ENCODE measurements at places on chromosomes 1 and 21.

- no peak for DNase-seq
Observed at GRCh38 chr1:201773764-201774163, 55.2 kb upstream of the IPO9 start.

DNA sequence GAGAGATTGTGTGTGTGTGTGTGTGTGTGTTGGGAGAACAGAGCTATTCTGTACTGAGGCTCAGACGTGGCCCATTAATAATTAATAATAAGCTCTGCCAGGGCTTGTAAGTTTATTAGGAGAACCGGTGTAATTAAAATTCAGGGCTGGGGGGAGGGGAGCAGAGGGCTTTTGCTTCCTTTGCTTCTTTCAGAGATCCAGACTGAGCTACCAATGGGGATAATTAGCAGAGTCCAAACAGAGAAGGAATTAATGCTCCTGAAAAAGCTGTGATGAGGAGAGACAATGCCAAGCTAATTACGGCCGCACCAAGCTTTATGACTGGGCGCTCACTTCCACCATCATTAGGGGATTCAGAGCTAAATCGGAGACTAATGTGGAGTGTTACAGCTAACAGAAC is 4.5 kb downstream of the SYT6 start:
- no peak for DNase-seq

- DNase-seq: no peak
Observed at GRCh38 chr1:180117764-180118116, 36.9 kb upstream of the QSOX1 start.

DNA sequence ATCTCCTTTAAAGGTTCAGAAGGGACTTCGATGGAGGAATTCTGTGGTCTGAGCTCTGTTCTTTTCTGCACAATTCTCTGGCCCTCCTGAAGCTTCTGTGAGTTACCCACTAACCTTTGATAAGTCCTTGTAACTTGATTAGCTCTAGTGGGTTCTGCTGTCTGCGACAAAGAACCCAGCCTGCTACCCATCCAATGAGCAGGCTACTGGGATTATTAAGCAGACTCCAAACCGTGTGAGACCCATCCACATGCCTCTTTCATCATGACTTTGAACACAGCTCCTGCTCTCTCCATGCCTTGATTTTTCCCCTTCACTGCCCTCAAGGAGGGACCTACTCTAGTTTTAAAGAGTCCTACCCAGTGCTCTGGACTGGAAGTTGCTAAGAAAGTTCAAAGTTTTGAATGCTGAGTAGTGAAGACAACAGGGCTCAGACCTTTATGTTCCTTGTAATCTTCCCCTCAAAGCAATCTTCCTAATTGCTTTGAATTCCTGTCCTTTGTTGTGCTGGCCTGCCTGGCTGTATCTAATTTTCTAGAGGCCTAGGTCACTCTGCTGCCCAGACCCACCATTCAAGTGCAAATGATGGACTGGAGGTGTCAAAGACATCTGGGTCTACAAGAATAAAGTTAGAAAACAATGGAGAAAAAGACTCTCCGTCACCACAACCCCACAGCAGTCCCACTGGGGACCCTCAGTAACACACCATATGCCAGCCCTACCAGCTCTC is 146.9 kb downstream of the RHOU start:
- no peak for DNase-seq

DNA sequence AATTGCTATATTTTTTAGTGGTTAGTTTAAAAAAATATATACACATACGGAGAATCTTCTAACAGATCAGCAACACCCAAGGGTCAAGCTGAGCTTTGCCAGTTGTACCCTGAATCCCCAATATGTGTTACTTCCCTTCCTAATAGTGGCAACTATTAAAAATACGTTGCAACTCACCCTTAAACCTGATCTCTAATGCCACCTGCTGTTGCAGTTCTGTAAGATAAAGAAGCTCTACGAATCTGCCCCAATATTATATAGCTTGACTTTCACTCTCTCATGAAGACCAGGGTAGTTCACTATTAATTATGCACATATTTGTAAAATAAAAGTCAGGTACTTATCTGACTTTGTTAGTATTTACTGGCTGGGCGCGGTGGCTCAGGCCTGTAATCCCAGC is 58.4 kb downstream of the ASH1L start:
- no peak for DNase-seq

GRCh38 chr1:78286686-78287085 is 204.1 kb upstream of the PTGFR start:
- DNase-seq: no peak

GRCh38 chr21:35648512-35648911 is 411.8 kb downstream of the SETD4 start:
- DNase-seq: no peak

DNA sequence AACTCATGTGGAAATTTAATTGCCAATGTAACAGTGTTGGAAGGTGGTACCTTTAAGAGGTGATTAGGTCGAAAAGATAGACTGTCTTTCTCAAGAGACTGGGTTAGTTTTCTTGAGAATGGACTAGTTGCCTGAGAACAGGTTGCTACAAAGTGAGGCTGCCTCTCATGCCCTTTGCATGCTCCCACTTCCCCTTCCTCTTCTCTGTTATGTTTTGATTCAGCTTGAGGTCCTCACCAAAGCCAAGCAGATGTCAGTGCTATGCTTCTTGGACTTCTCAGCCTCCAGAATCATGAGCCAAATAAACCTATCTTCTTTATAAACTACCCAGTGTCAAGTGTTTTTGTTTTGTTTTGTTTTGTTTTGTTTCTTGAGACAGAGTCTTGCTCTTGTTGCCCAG is 187.0 kb upstream of the RUNX1 start:
- no peak for DNase-seq

- no peak for DNase-seq
Observed at GRCh38 chr1:69976896-69977295, 228.5 kb downstream of the LRRC40 start.

DNA sequence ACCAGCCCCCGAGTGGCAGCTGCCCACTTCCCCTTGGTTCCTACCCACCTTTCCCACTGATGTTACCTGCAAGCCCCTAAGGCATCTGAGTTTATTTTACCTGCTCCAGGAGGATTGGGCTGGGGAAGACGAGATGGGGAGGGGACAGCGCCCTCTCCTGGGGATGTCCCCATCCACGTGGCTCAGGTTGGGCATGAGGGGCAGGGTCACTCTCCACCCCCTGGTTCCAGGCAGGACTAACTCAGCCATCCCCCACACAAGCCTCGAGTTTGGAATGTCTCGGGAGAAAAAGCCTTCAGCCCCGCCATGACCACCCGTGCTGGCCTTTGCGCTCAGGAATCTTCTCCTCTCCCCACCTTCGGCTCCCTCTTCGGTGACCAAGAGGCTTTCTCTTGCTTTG is 90.0 kb downstream of the ARHGEF10L start:
- DNase-seq: no peak

DNA sequence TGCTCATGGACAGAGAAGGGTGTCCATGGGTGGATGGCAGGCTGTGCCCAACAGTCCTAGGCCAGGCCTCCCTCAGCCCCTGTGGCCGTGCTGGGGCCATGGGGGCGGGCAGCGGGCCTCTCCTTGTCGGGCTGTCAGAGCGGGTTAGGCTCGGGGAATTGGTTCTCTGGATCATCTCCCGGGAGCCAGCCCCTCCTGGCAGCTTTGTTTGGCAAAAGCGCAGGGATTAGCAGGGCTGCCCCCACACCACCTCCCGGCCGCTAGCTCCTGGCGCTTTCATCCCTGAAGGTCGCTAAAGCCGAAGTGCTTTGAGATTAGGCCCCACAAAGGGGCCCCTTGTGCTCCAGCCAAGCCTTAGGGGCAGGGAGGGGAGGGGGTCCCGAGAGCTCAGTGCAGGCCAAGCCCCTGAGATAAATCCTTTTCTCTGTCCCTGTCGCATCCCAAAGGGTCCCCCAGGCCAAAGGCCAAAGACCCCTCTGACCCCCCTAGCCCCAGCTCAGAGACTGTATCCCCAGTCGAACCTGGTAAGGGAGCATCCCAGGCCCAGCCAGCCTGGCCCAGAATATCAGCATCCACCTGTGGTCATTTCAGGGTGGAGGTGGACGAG is 9.8 kb upstream of the DMBX1 start:
- no peak for DNase-seq

DNA sequence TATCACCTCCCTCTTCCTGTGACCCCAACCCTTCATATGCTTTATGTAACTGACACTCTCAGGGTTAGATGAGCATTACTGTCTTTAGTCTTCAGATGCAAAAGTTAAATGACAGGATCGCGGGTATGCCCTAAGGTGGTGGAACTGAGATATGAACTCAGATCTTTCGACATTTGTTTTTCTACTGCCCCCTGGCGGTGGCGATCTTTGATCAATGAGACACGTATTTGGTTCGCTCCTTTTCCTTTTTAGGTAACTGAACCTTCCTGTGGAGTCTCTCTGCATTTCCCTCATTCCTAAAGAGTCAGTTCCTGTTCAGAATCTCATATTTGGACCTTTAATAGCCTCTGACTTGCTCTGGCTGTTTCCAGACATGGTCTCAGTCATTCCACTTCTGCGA is 47.8 kb upstream of the ZP4 start:
- DNase-seq: no peak

- no peak for DNase-seq
Observed at GRCh38 chr1:18118491-18118890, 10.9 kb downstream of the IGSF21 start.

- no peak for DNase-seq
Observed at GRCh38 chr1:217059401-217059800, 336.2 kb upstream of the ESRRG start.

All from mesenteric fat pad (tissue), 1 donor.